ENCODE measurements at places on chromosomes 5 and 9.

GRCh38 chr9:114181607-114182409 lies 26.5 kb downstream of the COL27A1 start:
- no peak for DNase-seq

DNA sequence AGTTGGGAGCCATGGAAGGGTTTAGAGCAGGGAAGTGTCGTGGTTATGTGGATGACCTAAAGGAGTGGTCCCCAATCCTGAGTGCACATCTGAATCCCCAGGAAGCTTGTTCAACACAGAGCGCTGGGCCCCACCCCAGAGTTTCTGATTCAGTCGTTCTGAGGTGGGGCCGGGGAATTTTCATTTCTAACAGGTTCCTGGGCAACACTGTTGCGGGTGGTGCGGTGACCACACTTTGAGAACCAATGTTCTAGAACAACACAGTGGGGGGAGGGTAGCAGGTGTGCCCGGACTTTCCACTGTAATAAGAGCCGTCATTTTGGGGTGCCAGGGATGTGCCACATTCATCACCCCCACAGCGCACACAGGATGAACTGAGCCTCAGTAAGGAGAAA lies 39.3 kb downstream of the DUSP1 start:
- DNase-seq, result no peak

GRCh38 chr9:88754886-88755285 lies 219.9 kb downstream of the NXNL2 start:
- DNase-seq, result no peak

DNA sequence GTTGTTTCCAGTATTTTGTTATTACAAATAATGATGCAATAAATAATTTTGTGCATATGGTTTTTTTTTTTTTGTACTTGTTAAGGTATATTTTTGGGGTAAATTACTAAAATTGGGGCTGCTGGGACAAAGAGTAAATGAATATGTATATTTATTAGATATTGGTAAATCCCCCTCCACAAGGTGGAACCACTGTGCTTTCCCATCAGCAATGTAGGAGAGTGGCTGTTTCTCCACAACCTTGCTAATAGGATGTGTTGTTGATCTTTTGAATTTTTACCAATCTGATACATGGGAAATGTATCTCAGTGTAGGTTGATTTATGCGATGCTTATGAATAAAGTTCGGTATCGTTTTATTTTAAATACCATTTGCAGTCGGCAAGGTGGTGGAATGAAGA lies 118.1 kb downstream of the TRPM3 start:
- no peak for DNase-seq

- DNase-seq, result no peak
These were observed 76.2 kb downstream of the ARHGAP26 start for GRCh38 chr5:142846406-142846805.

GRCh38 chr5:133610489-133611356 lies 1.6 kb downstream of the FSTL4 start:
- DNase-seq, result no peak

DNA sequence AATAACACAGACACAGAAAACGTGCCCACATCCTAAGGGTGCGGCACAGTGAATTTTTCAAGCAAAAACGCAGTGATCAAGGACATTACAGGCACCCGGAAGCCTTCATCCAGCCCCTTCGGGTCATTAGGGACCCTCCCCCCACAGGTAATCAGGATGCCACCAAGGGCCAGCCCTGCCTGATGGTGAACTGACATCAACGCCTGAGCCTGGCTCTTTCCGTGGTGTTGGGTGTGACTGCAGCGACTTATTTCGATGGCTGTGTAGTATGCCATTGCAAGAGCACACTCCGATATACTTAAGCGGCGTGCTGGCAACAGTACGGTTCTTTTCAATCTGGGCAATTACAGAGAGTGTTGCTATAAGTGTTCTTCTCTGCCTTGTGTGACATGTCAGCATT lies 310.0 kb upstream of the IRX1 start:
- DNase-seq, result no peak

DNA sequence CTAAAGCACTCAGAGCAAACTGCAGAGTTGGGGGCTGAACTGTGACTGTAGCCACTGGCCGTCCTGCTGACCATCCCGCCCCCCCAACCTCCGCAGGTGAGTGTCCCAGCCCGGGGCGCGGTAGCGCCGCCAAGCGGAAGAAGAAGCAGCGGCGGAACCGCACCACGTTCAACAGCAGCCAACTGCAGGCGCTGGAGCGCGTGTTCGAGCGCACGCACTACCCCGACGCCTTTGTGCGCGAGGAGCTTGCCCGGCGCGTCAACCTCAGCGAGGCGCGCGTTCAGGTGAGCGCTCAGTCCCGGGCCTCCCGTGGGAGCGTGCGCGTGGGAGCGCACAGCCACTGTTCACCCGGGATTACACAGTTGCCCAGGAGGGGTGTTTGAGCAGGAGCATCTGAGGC lies 33.7 kb downstream of the PTGES start:
- no peak for DNase-seq

DNA sequence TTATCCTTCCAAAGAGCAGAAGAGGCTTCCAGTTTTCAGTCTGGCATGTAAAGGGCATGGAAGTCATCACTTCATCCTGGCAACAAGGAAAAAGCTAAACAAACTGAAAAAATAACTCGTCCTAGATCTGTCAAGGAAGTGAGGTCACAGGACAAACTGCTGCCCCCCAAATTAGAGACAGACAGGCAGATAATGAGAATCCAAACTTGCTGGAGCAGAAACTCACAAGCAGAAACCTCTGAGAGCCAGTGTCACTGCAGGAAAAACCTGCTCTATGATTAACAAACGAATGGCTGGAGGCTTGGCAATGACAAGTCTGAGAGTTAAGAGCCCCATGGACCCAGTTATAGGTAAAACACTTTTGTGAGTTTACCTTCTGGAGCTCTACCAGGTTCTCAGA lies 18.9 kb upstream of the MLANA start:
- no peak for DNase-seq

DNA sequence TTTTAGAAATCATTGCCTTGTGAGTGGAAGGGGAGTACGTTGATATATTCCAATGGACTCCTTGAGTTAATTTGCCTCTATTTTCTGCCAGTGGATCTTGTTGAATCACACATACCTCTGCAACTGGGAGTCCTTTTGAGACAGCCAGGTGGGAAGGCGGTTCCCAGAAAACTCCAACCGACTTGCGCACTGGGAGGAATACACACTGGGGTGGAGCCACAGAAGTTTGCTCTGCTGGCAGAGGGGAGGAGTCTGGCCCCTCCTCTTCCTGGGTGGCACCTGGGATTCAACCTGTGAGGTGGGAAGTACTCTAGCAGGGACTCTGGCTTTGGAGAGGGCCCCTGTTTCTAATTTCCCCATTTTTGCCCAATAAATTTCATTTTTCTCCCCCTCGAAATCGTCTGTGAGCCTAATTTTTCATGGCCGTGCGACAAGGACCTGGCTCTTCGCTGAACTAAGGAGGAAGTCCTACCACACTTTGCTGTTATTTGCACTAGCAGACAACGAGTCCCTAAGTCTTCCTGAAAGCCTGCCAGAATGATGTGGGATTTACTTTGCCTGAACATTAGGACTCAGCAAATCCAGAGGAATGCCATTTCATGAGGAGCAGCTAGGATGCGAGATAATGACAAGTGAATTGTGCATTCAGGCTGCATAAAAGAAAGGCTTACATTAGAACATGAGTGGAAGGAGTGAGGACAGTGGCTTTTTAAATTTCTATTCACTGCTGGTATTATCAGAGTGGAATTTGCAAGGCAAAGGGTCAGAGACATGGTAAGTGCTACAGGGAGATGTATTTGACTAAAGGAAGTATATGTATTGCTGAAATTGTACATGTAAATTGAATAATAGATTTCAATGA lies 67.2 kb downstream of the PRLR start:
- DNase-seq, result no peak

DNA sequence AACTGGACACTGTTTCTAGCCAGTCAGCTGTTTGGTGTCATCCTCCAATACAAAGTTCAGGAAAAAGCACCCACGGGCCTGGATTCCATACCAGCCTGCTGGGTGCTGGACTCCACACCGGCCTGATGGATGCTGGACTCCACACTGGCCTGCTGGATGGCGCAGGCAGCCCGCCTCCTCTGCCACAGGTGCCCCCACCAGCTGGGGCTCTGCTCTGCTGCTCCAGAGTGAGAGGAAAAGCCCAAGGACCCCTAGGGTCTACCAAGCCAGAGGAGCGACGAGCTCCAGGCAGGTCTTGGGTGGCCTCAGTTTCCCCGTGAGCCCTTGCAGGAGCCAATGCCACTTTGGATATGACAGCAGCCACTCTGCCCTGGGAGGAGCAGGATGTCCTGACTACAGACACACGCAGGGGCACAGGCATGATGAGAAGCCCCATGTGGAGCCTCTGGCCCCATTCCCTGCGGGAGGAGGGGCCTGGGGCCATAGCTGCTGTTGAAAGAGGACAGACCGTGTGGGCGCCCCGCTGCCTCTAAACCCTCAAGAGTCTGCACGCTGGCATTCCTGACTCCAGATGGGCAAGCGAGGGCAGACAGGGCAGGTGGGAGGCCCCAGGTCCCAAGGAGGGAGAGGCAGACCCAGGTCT lies 141.6 kb downstream of the OLFM1 start:
- DNase-seq, result no peak

DNA sequence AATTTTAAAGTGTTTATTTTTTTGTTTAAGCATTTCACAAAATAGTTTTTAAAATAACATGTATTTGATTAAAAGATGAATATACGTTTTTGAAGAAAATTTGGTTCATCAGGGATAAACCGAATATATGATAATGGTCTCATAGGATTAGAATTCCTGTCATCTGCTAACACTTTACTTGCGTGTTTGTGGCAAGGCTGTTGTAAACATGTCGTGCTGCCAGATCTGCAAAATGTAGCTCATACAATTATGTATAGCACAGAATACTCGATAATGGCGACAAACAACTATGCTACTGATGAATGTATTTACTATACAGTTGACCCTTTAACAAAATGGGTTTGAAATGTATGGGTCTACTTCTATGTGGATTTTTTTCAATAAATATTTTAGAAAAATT lies 7.2 kb upstream of the TXNDC8 start:
- no peak for DNase-seq

DNA sequence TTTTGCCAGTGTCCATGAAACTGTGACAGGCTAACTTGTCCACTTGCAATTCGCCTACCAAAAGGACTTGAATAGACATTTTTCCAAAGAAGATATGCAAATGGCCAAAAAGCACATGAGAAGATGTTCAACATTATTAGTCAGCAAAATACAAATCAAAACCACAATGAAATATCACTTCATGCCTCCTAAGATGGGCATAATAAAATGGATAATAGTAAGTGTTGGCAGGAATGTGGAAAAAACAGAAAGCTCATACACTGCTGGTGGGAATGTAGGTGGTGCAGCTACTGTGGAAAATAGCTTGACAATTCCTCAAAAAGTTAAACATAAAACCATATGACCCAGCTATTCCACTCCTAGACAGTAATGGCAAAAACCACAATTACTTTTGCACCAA lies 7.9 kb downstream of the DTWD2 start:
- no peak for DNase-seq

- DNase-seq, result no peak
These were observed 504.2 kb downstream of the ACTL7B start for GRCh38 chr9:108351571-108351970.

- no peak for DNase-seq
These were observed 71.6 kb upstream of the UNC5A start for GRCh38 chr5:176738637-176739250.

DNA sequence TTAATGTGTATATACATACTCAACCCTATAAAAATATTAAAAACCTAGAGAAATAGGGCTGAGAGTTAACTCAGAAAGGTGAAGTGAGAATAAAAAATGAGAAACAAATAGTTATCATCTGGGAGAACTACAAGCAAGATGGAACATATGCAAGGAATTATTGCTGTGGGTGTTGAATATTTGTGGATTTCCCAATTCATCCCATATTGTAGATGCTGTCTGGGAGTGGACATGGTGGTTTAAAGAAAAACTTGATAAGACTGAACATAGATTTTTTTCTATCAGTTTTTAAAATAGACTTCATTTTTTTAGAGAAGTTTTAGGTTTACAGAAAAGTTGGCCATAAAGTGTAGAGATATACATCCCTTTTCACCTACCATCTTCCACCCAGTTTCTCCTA lies 263.5 kb downstream of the SPATA31D1 start:
- DNase-seq, result no peak

- peak; percentile 23 for DNase-seq
These were observed 96.5 kb upstream of the ERCC6L2 start for GRCh38 chr9:95778957-95779356.

- no peak for DNase-seq
These were observed 65.7 kb upstream of the ANKH start for GRCh38 chr5:14937254-14937653.

- no peak for DNase-seq
These were observed at the start of gene RGS7BP for GRCh38 chr5:64505769-64506566. RGS7BP (plus strand) TSS chr5:64506015; CDS start chr5:64506625, 610 bp downstream.

GRCh38 chr5:122545986-122546385 lies 228.9 kb upstream of the SNX2 start:
- DNase-seq, result no peak

DNA sequence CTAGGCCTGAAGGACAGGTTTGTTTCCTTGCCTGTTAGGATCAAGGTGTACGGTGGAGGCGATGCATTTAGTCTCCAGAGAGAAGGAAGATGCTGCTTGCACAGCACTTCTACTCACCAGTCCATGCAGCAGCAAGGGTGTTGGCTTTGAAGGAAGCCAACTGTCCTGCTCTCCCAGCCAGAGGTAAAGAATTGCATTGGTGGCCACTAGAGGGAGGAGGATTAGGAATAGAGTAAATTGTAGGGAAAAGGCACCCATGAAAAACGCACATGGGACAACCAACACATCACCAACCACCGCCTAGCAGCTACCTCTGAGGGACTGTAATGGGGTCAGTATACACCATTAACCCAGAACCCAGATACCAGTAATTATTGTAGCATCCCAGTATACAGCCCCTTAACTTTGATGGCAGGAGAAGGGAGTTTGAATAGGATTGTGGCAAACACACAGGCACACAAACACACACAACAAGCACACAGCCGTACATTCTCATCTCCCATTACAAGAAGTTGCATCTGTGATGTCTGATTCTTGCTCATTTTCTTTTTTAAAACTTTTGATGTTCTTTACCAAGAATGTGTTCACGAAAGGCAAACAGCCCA lies 267.7 kb downstream of the ADAMTS6 start:
- peak; percentile 23 for DNase-seq

GRCh38 chr9:84970432-84970831 lies 300.9 kb downstream of the NTRK2 start:
- no peak for DNase-seq

GRCh38 chr9:124285903-124286291 lies 28.1 kb downstream of the NEK6 start:
- DNase-seq, result no peak

Measured in SHP77 (cell line).